Fibroblast of lung (primary cell): ENCODE measurements at places on chromosomes 2 and 18. TPM values are rescaled to one million over a fixed set of nuclear protein-coding genes. Genes with fewer than 3 reads are reported as not detected.

The CYTIP gene
- not detected in 2 replicates for total RNA-seq

The TYMS gene
- 12.1 and 16.8 TPM in 2 replicates for total RNA-seq

The IL36G gene
- not detected in 2 replicates for total RNA-seq

The C2orf81 gene
- 0.77 and 1.5 TPM in 2 replicates for total RNA-seq

The CAPN14 gene
- total RNA-seq = under 0.01 and 0.17 TPM in 2 replicates

DNA sequence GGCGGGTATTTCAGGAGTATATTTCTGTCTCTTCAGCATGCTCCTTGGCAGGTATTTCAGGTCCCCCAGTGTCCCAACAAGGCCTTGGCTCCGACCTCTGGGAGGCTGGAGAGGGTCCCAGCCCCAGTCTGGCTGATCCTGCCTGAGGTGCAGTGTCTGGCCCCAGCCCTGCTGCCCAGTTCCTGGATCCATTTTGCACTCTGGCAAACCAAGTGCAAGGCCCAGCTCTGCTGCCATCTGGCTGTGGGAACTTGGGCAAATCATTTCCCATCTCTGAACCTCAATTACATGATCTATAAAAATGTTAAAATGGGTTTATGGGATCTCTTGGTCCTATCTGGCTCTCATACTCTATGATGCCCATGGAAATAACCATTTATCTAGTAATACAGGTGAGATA lies 63.6 kb downstream of the ZBTB7C start:
- DNase-seq = peak; percentile 24

- peak; percentile 51 for DNase-seq
Measured at GRCh38 chr2:51723691-51724090, 691.8 kb upstream of the NRXN1 start.

DNA sequence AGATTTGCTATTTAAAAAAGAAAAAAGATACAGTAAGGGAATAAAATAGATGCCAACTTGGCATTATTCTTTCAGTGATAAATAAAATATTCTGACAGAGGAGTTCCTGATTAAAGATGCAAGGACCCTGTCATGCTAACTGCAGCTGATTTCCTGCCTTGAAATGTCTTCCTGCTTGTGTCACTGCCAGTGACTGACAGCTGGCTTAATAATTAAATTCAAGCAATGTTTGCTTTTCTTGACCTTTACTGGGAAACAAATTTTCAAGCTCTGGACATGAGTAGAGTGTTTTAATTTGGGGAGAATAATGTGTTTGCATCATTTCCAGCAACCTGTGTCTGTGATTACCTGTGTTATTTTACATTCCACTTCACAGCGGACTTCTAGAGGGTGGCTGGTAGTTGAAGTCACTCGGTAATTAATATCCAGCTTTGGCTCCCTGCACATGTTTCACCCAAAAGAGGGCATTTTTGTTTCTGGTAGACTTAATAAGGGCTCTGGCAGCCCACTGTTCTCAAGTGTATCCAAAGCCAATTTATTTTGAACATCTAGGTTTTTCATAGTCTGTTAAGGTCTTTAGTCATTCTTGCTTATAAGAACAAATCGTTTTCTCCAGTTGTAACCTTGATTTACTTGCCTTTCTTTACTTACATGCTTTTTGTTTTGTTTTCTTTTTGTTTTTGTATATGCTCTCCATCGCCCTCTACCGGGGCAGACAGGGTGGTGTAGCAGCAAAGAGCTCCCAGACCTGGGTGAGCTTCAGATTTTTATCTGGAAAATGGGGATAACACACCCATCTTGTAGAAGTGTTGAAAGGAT lies 48.5 kb upstream of the PROKR1 start:
- DNase-seq = peak; percentile 54

GRCh38 chr18:57125627-57126026 lies 21.3 kb upstream of the BOD1L2 start:
- DNase-seq = no peak
